ENCODE measurements at places on chromosomes 16 and 17.

- DNase-seq: no peak
These were observed 53.2 kb downstream of the MYH11 start for GRCh38 chr16:15803618-15804017.

GRCh38 chr16:56625943-56626654 lies 518 bp downstream of the MT1E start:
- DNase-seq: no peak

DNA sequence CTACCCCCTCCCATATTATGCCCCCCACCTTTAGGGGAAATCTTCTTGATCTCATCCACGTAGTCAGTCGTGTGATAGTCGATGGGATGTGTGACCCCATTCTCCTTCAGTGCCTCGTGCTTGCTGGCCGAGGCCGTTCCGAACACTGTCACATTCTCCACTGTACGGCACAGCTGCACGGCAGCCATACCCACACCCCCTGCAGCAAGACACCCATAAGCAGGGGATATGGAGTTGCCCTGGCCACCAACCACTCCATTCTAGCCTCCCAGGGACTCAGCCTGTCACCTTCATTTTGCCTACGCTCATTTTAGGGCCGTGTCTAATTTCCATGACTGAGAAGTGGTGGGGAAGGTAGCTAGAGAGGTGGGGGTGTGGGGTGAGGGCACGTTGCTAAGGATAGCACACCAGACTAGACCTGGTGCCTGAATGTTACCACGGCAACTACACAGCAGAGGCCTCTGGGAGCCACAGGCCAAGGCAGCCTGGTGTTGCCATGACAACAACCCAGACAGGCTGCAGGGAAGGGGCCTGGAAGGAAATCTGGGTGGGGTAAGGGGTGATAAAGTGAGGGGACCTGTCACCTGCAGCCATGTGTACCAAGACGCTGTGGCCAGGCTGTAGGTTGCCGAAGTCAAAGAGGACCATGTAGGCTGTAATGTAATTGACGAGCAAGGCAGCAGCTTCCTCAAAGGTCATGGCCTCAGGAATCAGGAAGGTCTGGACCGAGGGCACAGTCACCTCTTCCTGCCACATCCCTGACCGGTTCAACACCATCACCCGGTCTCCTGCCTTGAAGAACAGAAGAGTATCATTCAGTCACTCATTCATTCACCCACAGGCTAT lies 4.0 kb downstream of the VAT1 start:
- no peak for DNase-seq

GRCh38 chr17:44921122-44921882 lies 6.0 kb upstream of the GFAP start:
- no peak for DNase-seq

GRCh38 chr16:53041320-53042051 lies 11.2 kb downstream of the CHD9NB start:
- no peak for DNase-seq

DNA sequence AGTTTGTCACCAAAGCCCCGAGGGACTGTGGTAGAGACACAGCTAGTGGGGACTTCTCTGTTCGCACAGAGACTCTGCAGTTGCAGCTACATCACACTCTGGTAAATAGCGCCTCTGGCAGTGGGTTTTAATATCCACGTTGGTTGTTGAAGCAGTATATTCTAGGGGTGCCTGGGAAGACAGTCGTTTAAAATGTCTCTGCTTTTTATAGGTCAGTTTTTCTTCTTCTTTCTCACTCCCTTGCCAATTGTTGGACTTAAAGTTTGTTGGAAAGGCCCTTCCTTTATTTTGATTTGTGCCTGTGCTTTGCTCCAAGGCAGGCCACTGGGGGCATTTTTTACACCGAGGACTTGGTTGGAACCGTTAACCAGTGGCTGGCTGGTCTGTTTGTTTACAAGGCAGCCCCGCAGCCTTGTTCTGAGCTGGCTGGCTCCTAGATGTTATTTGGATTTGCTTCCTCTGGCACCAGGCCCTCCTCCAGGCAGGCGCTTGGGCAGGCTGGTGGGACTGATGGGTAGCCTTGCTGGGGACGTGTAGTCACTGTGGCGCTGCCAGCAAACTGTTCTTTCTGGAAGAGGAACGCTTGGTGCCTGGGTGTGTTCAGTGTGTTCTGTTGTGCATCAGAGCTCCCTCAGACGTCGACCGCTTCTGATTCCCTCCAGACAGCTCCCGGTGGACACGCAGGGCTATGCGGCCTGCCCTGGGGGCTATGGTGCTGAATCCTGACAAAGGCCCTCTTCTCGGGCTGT lies 218.2 kb upstream of the CHMP6 start:
- peak; percentile 27 for DNase-seq

DNA sequence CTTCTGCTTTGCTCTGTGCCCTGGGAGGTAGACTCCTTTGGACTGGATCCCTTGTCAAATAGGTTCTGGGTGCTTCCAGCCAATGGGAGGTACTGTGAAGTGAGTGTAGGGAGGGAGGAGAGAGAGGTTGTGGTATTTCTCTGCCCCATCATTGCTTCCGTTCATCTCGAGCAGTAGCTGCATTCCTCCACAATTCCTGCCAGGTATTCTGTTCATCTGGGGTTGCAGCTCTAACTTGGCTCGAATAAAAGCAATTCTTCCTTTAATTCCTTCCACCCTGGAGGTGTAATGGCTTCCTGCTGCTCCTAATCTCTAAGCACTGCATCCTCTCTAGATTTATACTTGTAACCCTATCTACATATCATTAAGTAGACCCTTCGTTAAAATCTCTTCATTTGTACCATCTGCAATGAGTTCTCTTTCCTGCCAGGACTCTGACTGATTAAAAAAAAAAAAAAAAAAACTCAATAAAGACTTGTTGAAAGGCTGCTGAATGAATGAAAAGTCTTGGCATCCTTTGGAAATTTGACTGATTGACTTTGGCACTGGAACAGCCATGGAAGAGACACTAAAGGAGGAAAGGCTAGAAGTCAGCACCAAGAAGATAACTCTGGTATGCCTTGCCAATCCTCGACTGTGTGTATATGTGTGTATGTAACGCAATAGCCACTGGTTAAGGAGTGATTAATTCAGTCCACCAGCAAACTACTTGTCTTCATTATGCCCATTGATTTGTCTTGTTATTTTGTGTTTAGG lies 616.9 kb upstream of the SOX9 start:
- no peak for DNase-seq

DNA sequence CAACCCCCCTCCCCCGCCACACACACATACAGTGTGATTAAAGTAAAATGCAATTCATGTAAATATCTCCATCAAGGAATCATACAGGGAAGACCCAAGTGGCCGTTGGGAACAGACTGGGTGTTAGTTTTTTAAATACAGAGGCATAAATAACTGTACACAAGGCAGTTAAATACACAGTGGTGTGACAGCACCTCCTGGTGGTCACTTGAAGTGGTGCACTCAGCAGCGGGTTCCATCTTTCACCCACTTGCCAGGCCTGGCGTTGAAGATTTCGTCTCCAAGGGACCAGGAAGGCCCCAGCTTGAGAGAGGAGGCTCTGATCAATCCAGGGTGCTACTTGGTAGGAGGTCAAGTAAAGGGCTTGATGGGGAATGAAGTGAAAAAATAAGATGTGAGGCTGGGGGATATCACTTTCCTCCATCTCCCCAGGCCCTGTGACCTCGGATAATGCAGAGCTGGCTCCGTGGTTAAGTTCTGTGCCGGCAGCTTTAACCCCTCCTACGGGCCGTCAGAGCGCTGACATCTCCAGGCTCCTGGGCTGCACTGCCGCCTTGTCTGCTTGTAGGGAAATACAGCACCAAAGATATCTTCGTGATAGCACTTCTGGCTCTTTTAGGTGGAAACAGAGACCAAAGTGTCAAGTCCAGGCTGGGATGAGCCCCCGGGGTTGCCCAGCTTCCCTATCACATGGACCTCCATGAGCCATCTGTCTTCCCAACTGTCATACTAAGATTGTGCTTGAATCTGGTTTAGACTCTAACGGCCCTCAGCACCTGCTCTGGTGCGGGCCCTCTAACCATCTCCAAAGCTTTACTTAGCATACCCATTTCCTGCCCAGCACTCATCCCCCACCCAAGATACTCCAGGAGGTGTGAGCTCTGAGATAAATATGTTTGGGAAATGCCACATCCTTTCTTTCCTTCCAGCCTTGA lies 20.7 kb downstream of the LGALS9 start:
- peak; percentile 82 for DNase-seq

- peak; percentile 28 for DNase-seq
These were observed 973 bp upstream of the IL4R start for GRCh38 chr16:27312580-27313421.

- DNase-seq: no peak
These were observed 145.3 kb downstream of the GRIN2A start for GRCh38 chr16:10036956-10037355.

DNA sequence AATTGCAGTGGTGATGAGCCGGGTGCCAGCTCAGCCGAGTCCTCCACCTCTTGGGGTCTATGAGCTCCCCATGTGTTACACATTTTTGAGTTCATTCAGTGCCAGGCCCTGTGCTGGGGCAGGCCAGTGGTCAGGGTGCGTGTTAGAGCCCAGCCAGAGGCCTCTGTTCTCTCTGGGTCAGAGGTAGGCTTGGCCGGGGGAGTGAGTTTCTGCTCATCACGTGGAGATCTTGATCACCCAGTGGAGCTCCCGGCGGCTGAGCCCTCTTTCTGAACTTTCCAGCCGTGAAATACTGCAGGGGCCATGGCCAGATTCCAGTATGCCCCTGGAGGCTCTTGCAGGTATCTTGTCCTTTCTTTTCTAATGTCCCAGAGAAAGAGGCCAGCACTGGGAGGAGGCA lies 93.0 kb downstream of the RAP1GAP2 start:
- no peak for DNase-seq

DNA sequence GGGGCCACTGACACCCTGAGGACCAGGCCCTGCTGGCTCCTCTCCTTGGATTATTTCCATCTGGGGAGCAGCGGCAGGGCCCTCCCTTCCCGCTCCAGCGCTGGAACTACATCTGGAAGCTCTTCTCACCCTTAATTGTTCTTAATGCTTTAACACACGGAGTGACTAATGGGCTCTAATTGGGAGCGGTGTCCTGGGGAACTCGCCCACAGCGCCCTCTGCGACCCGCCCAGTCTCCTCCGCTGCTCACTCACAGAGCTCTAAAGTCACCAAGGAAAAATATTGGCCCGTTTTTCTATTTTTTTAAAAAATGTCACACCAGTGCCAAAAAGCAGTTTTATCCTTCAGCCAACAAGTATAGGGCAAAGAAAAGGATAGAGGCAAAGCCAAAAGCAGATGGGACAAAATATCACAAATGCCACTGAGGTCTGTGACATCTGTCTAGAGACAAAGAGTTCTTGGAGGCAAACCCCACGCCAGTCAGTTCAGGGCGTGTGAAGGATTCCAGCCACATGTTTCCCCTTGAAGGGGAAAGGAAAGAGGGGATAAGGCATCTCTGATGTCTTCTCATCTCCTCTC lies 134.7 kb downstream of the RBFOX3 start:
- no peak for DNase-seq

DNA sequence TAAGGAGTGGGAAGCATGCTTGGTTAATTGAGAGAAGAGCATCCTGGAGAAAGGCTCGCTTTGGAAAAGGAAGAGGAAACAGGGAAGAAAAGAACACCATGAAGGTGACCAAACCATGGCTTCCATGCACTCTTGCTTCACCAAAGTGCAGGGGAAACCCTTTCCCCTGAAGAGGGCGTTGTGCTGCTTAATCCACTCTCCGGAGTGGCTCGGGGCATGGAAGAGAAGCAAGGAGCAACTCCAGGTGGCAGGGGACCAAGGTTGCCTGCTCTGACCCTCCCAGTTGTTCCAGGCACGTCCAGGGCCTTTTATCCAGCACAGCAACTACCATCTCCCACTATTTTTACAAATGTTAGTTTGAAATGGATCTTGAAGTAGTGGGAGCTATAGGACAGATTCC lies 108.1 kb downstream of the STX8 start:
- DNase-seq: no peak

DNA sequence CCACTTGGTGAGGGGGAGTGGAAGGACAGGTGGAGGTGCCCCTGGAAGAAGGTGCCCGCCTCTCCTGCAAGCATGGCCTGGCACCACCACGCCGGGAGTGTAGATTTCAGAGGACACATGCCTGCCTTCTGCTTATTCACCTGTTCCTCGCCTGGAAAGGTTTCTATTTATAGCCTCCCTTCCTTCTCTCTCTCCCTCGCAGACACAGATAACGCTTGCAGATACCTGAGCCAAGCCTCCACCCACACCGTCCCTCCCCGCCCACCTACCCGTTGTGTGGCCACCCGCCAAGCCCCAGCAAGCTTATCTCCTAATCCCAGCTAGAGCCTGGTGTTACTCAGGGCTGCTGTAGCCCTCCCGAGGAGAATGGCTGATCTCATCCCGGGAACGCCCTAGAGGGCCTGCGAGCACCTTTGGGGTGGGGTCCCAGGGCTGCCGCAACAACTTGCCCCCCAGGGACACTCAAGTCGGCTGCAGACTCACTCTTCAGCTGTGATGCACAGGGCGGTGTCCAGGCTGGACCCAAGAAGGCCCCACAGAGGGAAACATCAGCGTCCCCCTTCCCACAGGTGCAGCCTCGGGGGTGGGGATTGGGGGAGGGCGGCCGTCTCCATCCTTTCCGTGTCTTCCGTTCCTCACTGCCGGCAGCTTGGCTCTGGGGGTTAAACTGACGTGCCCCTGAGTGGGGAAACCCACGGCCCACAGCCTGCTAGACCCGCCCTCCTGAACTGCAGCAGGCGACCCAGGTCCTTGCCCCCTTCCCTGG lies 1.9 kb upstream of the SNAI3 start:
- DNase-seq: no peak

- DNase-seq: no peak
These were observed 126.0 kb downstream of the MGAT5B start for GRCh38 chr17:76994237-76994637.

- DNase-seq: no peak
These were observed 140.6 kb downstream of the PARN start for GRCh38 chr16:14489460-14489859.

DNA sequence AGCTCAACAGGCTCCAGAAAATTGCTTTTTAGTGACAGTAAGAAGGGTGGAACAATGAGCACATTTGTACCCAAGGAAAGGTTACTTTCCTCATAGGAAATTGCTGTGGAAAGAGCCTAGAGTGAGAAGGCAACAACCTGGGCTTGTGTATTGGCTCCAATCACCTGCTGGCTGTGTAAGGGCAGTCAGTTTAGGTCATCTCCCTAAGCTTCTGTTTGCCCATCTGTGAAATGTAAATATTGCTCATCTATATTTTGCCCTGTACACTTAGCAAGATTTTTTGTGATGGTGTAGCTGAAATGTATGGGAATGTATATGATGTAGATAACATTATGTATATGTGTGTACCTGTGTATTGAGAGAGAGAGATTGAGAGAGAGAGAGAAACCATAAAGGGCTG lies 225.2 kb upstream of the MPHOSPH6 start:
- no peak for DNase-seq

Data from activated T-cell treated with anti-CD3 and anti-CD28 coated beads, Interleukin-2, amount 50 U/mL, for 24 hours (primary cell).